WTC11 (cell line): ENCODE measurements at places on chromosomes 7 and 10.

DNA sequence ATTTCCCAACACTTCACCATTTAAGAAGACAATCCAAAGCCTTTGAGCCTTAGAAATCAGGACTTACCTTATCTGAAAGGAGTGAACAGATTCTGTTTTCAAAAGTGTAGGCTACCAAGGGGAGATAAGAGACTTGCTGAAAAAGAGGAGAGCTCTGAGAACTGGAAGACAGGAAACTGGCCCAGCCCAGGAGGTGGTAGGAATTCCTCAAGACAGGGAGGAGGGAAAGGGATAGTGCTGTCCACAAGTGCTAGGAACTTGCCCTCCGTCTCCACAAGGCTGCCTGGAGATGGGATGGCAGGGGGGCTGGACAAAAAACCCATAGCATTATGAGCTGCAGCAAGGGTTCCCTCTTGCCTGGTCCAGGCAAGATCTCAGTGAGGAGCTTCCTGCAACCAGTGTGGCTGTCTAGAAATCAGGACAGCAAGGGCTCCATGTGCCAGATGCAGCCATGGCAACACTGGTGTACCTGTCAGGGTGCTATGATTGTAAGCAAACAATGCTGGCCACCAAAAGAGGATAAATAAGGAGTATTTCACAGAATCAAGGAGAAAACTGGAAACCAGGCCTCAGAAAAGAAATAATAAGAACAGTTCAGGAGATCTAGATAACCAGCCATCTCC lies 22.7 kb upstream of the FRMD4A start:
- no peaks in the 10 kb centered on the region for H3K36me3 ChIP-seq
- peaks cover 6% of the 10 kb centered on the region for H3K4me1 ChIP-seq
- H3K4me3 ChIP-seq = no peak overlapping the region
- H3K27ac ChIP-seq = no peak overlapping the region
- no peaks in the 10 kb centered on the region for H3K27me3 ChIP-seq

DNA sequence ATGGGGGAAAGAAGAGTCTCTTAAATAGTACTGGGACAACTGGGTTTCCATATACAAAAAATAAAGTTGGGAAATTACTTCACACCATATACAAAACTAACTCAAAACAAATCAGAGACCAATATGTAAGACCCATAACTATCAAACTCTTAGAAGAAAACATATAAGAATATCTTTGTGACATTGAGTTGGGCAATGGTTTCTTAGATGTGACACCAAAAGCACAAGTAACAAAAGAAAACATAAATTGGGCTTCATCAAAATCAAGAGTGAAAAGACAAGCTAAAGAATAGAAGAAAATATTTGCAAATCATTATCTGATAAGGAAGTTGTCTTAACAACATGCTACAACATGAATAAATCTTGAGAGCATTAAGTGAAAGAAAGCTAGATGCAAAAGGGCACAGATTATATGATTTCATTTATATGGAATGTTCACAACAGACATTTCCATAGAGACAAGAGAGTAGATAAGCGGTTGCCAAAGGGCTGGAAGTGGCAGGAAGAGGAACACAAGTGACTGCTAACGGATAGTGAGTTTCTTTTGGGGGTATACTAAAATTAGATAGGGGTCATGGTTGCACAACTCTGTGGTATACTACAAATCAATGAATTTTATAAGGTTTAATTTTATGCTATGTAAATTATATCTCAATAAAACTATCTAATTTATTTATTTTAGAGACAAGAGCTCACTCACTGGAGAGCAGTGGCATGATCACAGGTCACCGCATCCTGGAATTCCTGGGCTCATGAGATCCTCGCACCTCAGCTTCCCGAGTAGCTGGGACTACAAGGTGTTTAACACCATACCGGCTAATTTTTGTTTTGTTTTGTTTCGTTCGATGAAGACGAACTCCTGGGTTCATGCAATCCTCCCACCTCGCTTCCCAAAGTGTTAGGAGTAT lies 35.4 kb downstream of the JMJD1C start:
- H3K36me3 ChIP-seq = peaks cover 3% of the 10 kb centered on the region; the same call in 1 of the 2 replicates
- no peaks in the 10 kb centered on the region for H3K27me3 ChIP-seq
- DNase-seq = no peak
- no peak overlapping the region for H3K4me3 ChIP-seq
- H3K27ac ChIP-seq = peak overlapping the region; percentile 12; the same call in 1 of the 2 replicates

DNA sequence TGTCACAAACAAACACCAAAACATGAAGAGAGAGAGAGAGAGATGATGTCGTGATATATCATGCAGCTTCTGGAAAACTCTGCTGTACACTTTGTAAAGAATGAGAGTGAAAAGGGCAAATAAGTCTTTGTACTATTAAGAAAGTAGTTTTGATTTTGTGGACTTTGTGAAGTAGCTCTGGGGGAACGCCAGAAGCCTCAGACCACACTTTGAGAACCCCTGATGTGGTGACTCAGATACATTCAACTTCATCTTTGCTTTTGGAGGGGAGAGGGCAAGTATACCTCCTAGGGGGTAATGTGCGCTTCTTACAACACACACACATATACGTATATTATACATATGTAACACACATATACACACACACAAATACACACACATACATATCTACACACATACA lies 84.3 kb downstream of the GALNT17 start:
- peaks cover 54% of the 10 kb centered on the region for H3K4me1 ChIP-seq
- H3K27ac ChIP-seq = no peak overlapping the region
- DNase-seq = no peak
- H3K4me3 ChIP-seq = no peak overlapping the region
- H3K36me3 ChIP-seq = peaks cover 55% of the 10 kb centered on the region
- no peaks in the 10 kb centered on the region for H3K27me3 ChIP-seq

GRCh38 chr7:45430397-45430796 lies 143.8 kb upstream of the ADCY1 start:
- H3K4me1 ChIP-seq = peaks cover 10% of the 10 kb centered on the region
- no peak overlapping the region for H3K27ac ChIP-seq
- no peak overlapping the region for H3K4me3 ChIP-seq
- no peak for DNase-seq

GRCh38 chr7:72709909-72710308 lies 118.1 kb downstream of the TYW1B start:
- no peak for DNase-seq
- peak overlapping the region; percentile 12; the same call in 1 of the 2 replicates for H3K27ac ChIP-seq
- H3K4me3 ChIP-seq = no peak overlapping the region
- H3K4me1 ChIP-seq = peaks cover 46% of the 10 kb centered on the region

GRCh38 chr10:128026615-128027300 lies 99.5 kb downstream of the MKI67 start:
- H3K27ac ChIP-seq = no peak overlapping the region
- no peaks in the 10 kb centered on the region for H3K27me3 ChIP-seq
- no peaks in the 10 kb centered on the region for H3K36me3 ChIP-seq

DNA sequence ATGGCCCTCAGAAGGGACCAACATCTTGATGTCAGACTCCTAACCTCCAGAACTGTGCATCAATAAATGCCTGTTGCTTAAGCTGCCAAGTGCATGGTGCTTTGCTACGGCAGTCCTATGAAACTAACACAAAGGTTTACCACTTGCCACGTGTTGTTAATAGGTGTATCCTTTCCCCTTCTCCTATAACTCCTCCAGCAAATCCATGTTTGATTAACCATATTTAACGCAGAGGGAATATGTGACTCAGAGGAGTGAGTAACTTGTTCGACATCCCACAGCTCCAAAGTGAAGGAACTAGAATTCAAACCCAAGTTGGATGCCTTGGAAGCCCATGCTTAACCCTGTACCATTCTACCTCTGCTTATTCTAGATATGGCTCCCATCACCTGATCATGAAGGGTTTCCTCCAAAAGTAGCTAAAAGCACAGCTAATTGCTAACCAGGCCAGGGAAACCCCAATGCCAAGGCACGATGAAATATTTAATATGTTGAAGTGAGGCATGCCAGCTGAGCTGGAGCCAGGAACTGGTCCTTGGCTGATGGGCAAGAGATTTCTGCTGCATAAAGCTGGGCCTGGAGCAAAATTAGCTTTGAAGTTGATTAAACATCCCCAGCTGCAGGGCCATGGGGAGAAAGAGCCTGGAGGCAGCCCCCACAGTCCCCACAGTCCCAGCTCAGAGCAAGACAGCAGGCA lies 131.9 kb downstream of the C10orf90 start:
- H3K36me3 ChIP-seq = no peaks in the 10 kb centered on the region
- no peak overlapping the region for H3K27ac ChIP-seq
- no peak overlapping the region for H3K4me3 ChIP-seq
- no peak for DNase-seq

DNA sequence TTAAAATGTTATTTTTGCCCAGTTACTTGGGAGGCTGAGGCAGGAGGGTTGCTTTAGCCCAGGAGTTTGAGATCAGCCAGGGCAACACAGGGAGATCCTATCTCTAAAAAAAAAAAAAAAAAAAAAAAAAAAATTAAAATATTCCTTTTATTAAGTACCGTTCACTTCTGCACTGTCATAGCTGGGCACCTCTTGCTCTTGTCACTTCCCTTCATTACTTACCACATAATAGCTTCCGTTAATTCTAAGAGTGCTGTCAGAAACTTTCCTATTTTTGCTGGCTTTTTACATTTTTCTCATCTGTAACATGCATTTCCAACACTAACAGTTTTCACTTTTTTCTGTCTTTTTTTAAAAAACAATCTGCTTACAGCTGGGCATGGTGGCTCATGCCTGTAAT lies 132.9 kb downstream of the PIP4K2A start:
- H3K4me3 ChIP-seq = no peak overlapping the region
- no peak for DNase-seq
- H3K27ac ChIP-seq = no peak overlapping the region
- H3K4me1 ChIP-seq = peaks cover 10% of the 10 kb centered on the region
- H3K27me3 ChIP-seq = no peaks in the 10 kb centered on the region

GRCh38 chr7:18330548-18330947 lies 165.0 kb upstream of the HDAC9 start:
- H3K27me3 ChIP-seq = no peaks in the 10 kb centered on the region
- H3K4me1 ChIP-seq = peaks cover 3% of the 10 kb centered on the region; the same call in 1 of the 2 replicates
- DNase-seq = no peak
- H3K27ac ChIP-seq = no peak overlapping the region
- no peaks in the 10 kb centered on the region for H3K36me3 ChIP-seq

- no peak overlapping the region for H3K4me3 ChIP-seq
- no peak for DNase-seq
- no peaks in the 10 kb centered on the region for H3K27me3 ChIP-seq
- H3K36me3 ChIP-seq = peaks cover 12% of the 10 kb centered on the region
- H3K27ac ChIP-seq = no peak overlapping the region
Observed at GRCh38 chr10:101965075-101965765, 90.8 kb downstream of the ARMH3 start.
